Lower leg skin (tissue), 4 donors: ENCODE measurements at places on chromosomes 13 and 19. TPM values are rescaled to one million over a fixed set of nuclear protein-coding genes. Genes with fewer than 3 reads are reported as not detected.

DNA sequence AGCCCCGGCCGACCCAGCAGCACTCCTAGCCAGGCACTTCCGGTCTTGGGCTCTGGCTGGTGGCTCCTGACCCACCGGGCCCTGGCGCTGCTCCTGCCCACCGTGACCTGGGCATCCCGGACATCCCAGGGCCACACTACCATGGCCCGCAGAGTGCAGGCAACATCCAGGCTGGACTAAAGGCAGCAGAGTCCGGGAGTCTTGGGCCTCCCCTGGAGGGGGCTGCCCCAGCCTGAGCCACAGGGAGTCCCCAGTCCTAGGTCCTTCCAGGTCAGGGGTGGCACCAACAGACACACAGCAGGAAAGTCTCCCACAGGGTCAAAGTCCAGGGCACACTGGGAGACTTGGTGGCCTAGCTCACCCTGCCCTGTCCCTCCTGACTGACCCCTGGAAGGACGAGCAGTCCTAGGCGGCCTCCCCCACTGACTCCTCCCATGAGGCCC is 10.8 kb downstream of the LSM4 start:
- DNase-seq, result no peak

Gene ZNF442
- total RNA-seq, result 1.7 TPM

DNA sequence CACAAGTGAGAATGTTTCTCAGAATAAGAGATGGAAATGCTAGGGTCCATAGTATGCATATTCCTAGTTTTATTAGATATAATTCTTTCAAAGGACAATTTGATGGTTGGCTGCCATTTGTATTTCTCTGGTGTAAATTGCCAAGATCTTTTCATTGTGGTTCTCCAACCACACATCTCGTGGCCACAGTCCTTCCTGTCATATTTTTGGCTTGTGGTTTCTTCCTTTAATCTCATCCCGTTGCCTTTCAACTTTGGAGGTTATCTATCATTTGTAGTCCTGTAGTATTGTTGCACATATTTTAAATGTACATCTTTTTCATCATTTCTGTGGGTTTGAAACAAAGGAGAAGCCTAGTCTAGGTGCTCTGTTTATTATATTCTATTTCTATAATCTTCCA is 61.2 kb downstream of the WASF3 start:
- no peak for DNase-seq

Gene DACH1
- total RNA-seq, result 1.1 TPM

GRCh38 chr13:34207872-34208271 is 389.9 kb downstream of the RFC3 start:
- no peak for DNase-seq

GRCh38 chr19:2507109-2507508 is 31.2 kb downstream of the GADD45B start:
- DNase-seq, result no peak

Gene FGF9
- total RNA-seq, result not detected

GRCh38 chr13:109819874-109820273 is 33.5 kb upstream of the IRS2 start:
- no peak for DNase-seq
